ENCODE measurements at places on chromosomes 4 and X.

GRCh38 chr4:103400405-103400804 is 202.3 kb upstream of the CENPE start:
- peak; percentile 16 for DNase-seq

- DNase-seq: no peak
Observed at GRCh38 chr4:98430708-98431403, 169.7 kb downstream of the RAP1GDS1 start.

GRCh38 chrX:136227948-136228838 is 23.0 kb downstream of the MAP7D3 start:
- DNase-seq: no peak

GRCh38 chr4:149630064-149630463 is 185.6 kb downstream of the IQCM start:
- no peak for DNase-seq

GRCh38 chrX:107505223-107505622 is 55.8 kb downstream of the FRMPD3 start:
- no peak for DNase-seq

GRCh38 chrX:13759152-13759718 is 24.7 kb downstream of the OFD1 start:
- DNase-seq: no peak

DNA sequence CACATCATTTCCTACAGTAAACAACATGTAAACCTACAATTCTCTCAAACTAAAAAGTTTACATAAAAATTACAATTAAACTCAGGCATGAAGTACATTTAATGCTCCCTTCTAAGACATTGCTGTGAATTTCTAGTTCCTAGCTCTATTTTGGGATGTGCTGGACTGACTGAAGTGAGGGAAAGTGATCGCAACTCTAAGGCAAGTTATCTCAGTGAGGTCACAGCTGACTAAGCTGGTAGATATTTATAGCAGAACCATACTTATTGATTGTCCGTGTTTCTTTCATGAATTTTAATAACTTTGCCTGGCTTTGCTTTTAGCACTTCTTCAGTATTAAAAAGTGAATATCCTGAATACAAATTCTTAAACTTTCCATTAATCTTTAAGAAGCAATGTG is 570.4 kb upstream of the GALNTL6 start:
- no peak for DNase-seq

DNA sequence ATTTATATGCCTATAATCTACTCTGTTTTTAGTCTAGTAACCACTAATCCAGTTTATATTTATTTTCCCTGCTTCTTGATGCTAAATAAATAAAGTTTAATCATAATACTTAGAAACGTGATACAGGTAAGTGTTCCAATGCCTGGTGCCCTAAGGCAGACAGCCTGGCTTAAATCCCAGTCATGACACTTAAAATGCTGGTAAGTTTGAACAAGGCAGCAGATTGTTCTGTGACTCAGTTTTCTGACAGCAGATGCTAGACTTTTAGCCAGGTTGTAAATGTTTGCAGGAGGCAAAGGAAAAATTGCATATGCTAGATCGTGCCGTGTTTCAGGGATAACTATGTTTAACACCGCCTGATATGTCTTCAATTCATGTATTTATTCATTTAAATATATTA is 2661.6 kb downstream of the PCDH7 start:
- DNase-seq: no peak

GRCh38 chr4:146343199-146343598 is 128.9 kb downstream of the REELD1 start:
- no peak for DNase-seq

DNA sequence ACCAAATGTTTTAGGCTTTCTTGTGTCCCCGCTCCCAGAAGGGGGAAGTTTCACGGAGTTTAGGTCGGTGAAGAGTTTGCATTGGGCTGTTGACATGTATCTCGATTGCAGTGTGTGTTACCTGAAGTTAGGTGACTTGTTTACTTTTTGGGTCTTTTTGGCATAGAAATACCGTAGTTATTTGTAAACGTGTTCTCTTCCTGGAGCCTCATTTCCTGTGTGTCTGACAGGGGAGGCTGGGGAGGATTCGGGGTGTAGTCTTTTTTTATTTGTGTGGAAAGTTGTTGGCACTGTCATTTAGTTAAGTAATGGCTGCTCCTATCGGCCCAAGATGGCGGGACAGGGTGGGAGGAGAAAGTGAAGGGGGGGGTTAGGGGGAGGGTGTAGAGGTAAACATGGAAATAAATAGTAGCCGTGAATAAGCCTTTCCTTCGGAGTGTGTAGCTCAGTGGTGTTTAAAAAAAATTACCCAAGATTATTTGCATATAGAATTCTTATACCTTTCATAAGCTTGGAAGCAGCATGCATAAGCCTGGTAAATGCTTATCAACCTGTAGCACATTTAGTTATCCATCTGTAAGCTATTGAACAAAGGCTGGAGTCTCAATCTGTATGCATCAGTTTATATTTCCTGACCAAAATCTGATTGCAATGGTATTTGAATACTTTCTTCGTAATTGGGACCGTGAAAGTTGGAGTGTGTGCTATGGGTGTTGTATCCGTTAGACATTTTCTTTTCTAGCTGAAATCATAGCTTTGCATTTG is 1.6 kb downstream of the KDM6A start:
- peak; percentile 46 for DNase-seq

- no peak for DNase-seq
Observed at GRCh38 chr4:39758176-39758575, 60.2 kb downstream of the UBE2K start.
